KBM-7 (cell line): ENCODE measurements at places on chromosomes 3 and 15.

DNA sequence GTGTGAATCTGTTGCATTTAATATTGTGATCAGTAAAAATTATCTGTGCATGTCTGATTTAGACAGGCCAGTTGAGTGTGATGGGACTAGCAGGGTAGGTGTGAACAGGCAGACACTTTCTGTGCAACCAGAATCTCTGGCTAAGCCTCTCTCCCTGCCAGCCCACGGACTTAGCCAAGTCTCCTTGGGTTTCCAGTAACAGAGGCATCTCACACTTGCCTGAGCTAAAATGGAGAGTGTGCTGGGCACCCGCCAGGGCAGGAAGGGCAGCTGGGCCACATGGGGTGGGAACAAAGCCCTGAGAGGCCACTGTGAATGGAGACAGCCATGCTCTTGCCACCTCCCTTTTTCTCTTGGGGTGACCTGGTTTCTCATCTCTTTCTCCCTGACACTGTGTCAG is 12.5 kb upstream of the RPS27L start:
- DNase-seq, result no peak

GRCh38 chr3:27826448-27826847 is 104.3 kb upstream of the EOMES start:
- DNase-seq, result no peak

DNA sequence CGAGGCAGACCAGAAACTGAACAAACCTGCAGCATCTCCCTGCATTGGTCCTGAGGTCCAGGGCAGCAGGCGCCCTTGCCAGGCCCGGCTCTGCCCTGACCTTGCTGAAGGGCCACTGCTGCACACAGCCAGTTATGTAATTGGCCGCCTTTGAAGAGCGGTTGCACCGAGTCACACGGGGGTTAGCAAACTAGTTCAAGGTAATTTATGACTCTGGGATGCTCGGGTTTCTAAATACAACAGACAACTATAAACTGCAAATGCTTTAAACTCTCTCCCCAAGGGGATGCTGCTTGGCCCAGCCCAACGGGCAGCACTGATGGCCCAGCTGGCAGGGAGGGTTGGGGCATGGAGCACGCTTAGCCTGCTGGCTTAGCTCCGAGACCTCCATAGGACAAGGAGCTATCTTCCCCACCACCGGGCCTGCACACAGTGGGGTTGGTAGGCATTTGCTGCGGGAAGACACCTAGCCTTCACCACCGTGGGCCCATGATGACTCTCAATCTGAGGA is 60.3 kb upstream of the IQSEC1 start:
- no peak for DNase-seq

GRCh38 chr15:73787621-73788020 is 34.5 kb upstream of the INSYN1 start:
- DNase-seq, result no peak

DNA sequence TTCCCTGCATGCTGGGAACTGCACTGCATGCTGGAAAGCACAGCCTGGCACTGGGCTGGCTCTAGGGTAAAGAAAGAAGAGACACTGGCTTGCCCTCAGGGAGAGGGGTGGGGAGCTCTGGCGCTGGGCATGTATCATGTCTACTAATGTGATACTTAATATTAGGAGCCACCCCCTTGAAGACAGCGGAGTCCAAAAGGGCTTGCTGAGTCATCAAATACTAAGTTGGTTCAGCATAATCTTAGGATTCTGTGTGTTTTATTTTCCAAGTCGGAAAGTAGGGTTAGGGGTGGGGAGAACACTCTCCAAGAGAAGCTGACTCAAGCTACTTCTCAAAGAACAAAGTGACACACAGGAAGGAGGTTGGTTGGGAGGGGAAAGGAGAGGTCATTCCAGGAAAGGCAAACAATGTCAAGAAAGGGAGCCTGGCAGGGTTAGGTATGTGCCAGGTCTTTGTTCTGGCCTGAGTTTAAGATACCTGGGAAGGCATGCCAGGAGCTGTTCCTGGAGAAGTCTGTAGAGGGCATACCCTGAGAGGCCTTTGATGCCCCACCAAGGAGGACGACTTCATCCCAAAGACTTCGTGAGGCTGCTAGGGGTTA is 237.8 kb upstream of the NR2E3 start:
- no peak for DNase-seq

GRCh38 chr3:26132942-26133341 is 343.1 kb downstream of the OXSM start:
- DNase-seq, result no peak
